ENCODE measurements at places on chromosomes 6 and 20. TPM values are rescaled to one million over a fixed set of nuclear protein-coding genes. Genes with fewer than 3 reads are reported as not detected.
A peak's percentile ranks its signal among the peaks of the same experiment; 100 is the strongest.

Gene TULP1
- total RNA-seq = not detected

Gene OPRM1
- not detected for total RNA-seq

Gene NKAIN4
- 44.0 TPM for total RNA-seq

Gene MTFR2
- total RNA-seq = 6.7 TPM

Gene RPP40
- 9.3 TPM for total RNA-seq

Gene TP53TG5
- total RNA-seq = not detected

Gene MEI4
- total RNA-seq = 0.44 TPM

GRCh38 chr6:159908535-159908934 is 17.7 kb downstream of the MAS1 start:
- DNase-seq = no peak
- H3K4me3 ChIP-seq = no peak overlapping the region
- H3K36me3 ChIP-seq = no peaks in the 10 kb centered on the region
- H3K27ac ChIP-seq = no peak overlapping the region
- H3K27me3 ChIP-seq = peaks cover 32% of the 10 kb centered on the region

- H3K36me3 ChIP-seq = no peaks in the 10 kb centered on the region
- H3K27ac ChIP-seq = no peak overlapping the region
- no peaks in the 10 kb centered on the region for H3K27me3 ChIP-seq
- H3K4me1 ChIP-seq = peaks cover 3% of the 10 kb centered on the region
- no peak overlapping the region for H3K4me3 ChIP-seq
Measured at GRCh38 chr6:91476000-91476399, 889.1 kb upstream of the MAP3K7 start.

DNA sequence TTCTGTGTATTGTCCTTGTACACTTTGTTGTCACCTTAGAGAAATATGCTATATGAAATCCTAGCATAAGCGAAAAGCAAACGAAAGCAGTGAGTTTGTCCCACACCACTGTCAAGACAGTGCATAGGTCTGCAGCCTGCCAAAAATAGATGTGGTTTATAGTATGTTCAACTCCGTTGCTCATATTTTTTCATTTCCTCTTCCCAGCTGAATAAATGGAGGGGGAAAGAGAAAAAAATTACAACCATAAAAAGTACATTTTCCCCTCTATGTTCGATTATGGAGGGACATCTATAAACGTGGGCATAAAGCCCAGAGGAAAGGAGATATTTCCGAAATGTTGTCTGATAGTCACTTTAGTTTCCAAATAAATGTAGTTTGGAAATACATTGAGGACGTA is 25.8 kb downstream of the PRL start:
- no peak overlapping the region for H3K4me3 ChIP-seq
- DNase-seq = no peak
- peaks cover 9% of the 10 kb centered on the region for H3K4me1 ChIP-seq
- H3K27me3 ChIP-seq = no peaks in the 10 kb centered on the region

DNA sequence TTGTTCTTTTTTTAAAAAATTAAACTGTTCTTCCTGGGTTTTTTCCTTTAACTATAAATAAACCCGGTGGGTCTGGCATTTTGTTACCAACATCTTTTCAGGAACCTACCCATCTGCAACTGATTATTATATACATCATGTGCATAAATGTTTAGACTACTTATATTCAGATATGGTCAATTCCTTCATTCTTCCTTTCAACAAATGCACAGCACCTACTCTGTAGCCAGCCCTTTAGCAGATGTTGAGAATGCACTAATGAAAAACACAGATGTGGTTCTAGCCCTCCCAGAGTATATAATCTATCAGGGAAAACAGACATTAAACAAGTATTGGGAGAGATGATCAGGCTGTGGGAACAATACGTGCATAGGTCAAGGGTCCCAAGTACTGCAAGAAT is 237.1 kb downstream of the UST start:
- no peaks in the 10 kb centered on the region for H3K27me3 ChIP-seq
- no peak for DNase-seq
- H3K4me3 ChIP-seq = no peak overlapping the region
- H3K36me3 ChIP-seq = peaks cover 7% of the 10 kb centered on the region

DNA sequence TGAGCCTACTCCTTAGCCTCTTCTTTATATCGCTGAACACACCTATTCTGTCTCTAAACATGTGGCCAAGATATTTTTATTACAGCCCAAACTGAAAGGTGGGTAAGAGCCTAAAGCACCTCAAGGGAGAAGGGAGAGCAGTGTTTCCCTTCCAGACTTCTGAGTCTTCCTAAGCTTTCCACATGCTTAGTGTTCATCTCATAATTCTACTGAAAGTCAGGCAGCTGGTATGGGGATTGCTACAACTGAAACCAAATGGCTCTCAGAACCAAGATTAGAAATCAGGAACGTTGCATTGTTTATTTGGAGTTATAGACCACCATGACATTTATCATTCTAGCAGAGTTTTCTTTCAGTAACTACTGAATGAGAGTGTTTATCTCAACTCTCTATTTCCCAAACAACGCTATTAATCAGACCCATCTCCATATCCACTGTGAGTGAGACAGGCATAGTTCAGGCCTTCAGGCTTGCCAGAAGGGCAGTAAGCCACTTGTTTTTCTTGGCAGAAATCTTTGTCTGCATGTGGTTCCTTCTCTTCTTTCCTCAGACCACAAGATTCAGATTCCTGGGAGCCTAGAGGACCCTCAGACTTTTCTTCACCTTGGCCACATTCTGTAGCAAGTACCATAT is 22.8 kb downstream of the VGLL2 start:
- no peak for DNase-seq
- H3K27ac ChIP-seq = no peak overlapping the region
- no peaks in the 10 kb centered on the region for H3K4me1 ChIP-seq
- H3K36me3 ChIP-seq = no peaks in the 10 kb centered on the region
- no peak overlapping the region for H3K4me3 ChIP-seq

DNA sequence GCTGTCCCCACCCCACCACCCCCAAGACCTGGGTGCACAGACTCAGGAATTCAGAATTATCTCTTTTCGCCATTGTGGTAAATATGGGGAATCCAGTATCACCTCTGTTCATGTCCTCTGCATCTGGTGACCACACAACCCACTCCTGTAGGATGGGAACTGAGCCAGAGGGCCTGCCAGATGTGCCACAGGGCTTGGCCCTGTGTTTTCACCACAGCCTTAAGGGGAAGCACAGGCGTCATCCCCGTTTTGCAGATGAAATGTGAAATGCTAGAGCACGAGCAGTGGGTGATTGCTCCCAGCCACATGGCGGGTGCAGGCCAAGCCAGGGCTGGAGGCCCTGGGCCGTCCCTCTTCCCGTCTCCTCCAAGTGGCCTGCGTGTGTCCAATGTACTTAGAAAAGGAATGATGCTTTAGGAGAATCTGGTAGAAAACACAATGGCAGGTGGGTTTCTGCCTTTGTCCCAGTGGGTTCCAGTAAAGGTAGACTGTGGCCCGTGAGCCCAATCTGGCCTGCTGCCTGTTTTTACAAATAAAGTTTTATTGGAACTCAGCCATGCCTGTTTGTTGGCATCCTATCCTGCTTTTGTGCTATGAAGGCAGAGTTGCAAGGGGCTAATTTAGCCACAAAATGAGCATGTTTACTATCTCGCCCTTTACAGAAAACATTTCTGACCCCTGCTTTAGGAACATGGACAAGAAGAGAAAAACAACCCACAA is 309.2 kb downstream of the CDH4 start:
- H3K27ac ChIP-seq = no peak overlapping the region
- no peaks in the 10 kb centered on the region for H3K27me3 ChIP-seq
- no peak for DNase-seq
- no peak overlapping the region for H3K4me3 ChIP-seq
- no peaks in the 10 kb centered on the region for H3K36me3 ChIP-seq

DNA sequence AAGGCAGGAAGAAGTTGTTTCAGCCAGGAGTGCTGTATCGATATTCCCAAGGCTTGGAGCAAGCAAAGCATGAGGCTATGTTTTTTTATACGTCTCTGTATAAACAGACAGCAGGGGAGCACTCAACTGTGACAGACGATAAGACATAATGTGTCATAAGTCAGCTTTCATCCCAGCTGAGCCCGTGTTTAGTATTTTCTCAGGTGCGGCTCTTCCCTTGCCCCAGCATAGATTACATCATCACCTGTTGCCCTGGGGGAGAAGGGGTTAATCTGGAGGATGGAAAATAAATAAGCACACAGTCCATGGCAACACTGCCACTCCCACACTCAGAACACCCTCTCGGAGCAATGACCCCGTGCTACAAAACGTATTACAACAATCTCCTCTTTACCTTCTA is 22.1 kb upstream of the KCNK5 start:
- H3K27me3 ChIP-seq = no peaks in the 10 kb centered on the region
- H3K4me1 ChIP-seq = peaks cover 3% of the 10 kb centered on the region
- no peak overlapping the region for H3K27ac ChIP-seq
- H3K36me3 ChIP-seq = no peaks in the 10 kb centered on the region
- H3K4me3 ChIP-seq = no peak overlapping the region

- no peak overlapping the region for H3K4me3 ChIP-seq
- no peaks in the 10 kb centered on the region for H3K27me3 ChIP-seq
- H3K36me3 ChIP-seq = peaks cover 9% of the 10 kb centered on the region
- peaks cover 3% of the 10 kb centered on the region for H3K4me1 ChIP-seq
- H3K27ac ChIP-seq = no peak overlapping the region
- DNase-seq = no peak
Measured at GRCh38 chr6:161303628-161304340, 29.9 kb upstream of the AGPAT4 start.

GRCh38 chr6:35427851-35428321 is 24.3 kb upstream of the FANCE start:
- no peak overlapping the region for H3K4me3 ChIP-seq
- DNase-seq = no peak
- H3K27me3 ChIP-seq = no peaks in the 10 kb centered on the region

GRCh38 chr20:3304456-3304855 is 65.5 kb upstream of the SLC4A11 start:
- H3K27ac ChIP-seq = no peak overlapping the region
- H3K36me3 ChIP-seq = peaks cover 9% of the 10 kb centered on the region
- H3K4me3 ChIP-seq = no peak overlapping the region
- H3K27me3 ChIP-seq = no peaks in the 10 kb centered on the region

GRCh38 chr6:82361631-82362030 is 2.0 kb upstream of the TPBG start:
- H3K4me1 ChIP-seq = peaks cover 29% of the 10 kb centered on the region
- H3K4me3 ChIP-seq = peak overlapping the region; percentile 95
- peaks cover 57% of the 10 kb centered on the region for H3K27me3 ChIP-seq
- no peak overlapping the region for H3K27ac ChIP-seq

- DNase-seq = no peak
- no peaks in the 10 kb centered on the region for H3K27me3 ChIP-seq
- no peak overlapping the region for H3K27ac ChIP-seq
- peaks cover 9% of the 10 kb centered on the region for H3K36me3 ChIP-seq
- H3K4me3 ChIP-seq = no peak overlapping the region
Measured at GRCh38 chr6:34343806-34344205, 48.7 kb downstream of the NUDT3 start.

DNA sequence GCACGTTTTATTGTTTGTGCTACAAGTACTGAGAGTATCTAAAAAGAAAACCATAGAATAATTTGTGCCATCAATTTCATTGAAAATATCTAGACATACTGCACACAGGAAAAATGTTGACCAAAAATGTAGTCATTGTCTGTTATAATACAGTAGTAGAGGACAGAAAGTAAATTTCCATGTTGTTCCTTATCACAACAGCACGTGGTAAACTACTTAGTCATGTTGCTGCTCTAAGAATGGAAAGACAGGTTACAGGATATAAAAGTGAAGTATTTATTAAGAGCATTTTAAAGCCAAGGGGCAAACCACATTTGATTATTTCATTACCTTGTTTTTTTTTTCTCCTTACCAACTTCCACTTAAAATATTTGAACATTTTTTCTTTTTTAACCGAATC is 89.0 kb upstream of the CEP85L start:
- H3K4me3 ChIP-seq = no peak overlapping the region
- no peak overlapping the region for H3K27ac ChIP-seq
- DNase-seq = no peak
- H3K4me1 ChIP-seq = no peaks in the 10 kb centered on the region
- H3K27me3 ChIP-seq = no peaks in the 10 kb centered on the region

- H3K4me1 ChIP-seq = no peaks in the 10 kb centered on the region
- no peak overlapping the region for H3K4me3 ChIP-seq
- no peak overlapping the region for H3K27ac ChIP-seq
- H3K27me3 ChIP-seq = no peaks in the 10 kb centered on the region
- peaks cover 6% of the 10 kb centered on the region for H3K36me3 ChIP-seq
- no peak for DNase-seq
Measured at GRCh38 chr6:7921632-7922092, 11.1 kb upstream of the TXNDC5 start.

- no peak for DNase-seq
- no peak overlapping the region for H3K27ac ChIP-seq
- H3K4me3 ChIP-seq = no peak overlapping the region
Measured at GRCh38 chr6:167717455-167717854, 109.3 kb upstream of the AFDN start.

GRCh38 chr20:37194621-37195417 is 15.5 kb upstream of the MROH8 start:
- no peak overlapping the region for H3K4me3 ChIP-seq
- peak overlapping the region; percentile 65 for H3K27ac ChIP-seq
- peaks cover 4% of the 10 kb centered on the region for H3K36me3 ChIP-seq
- no peak for DNase-seq
- H3K27me3 ChIP-seq = no peaks in the 10 kb centered on the region

DNA sequence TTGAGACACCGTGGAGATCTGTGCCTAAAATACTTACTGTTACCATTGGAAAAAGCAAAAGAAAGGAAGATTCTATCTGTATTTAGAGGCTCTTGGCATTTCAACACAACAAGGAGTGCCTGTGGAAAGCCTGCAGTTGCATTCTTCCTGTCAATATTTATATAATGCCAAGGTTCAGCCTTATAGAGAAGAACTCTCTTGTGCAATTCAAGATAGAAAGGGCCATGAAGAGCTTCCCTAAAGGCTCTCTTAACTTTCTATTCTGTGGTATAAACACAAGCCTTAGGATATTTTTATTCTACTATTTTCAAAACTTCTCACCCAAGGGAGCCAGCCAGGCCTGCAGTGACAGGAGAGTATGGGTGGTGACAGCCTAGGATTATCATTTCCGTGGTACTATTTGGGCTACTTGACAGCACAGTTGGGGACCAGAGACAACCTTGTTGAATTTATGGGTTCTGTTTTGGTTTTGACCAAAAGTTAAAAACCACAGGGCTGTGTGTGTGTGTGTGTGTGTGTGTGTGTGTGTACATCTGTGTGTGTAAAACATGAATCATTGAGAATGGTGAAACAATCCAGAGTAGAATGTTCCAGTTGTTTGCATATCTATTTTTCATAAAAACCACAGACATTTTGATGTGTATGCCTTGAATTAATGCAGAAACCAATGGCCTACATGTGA is 700.9 kb upstream of the SLC35B3 start:
- no peak overlapping the region for H3K27ac ChIP-seq
- H3K27me3 ChIP-seq = no peaks in the 10 kb centered on the region

DNA sequence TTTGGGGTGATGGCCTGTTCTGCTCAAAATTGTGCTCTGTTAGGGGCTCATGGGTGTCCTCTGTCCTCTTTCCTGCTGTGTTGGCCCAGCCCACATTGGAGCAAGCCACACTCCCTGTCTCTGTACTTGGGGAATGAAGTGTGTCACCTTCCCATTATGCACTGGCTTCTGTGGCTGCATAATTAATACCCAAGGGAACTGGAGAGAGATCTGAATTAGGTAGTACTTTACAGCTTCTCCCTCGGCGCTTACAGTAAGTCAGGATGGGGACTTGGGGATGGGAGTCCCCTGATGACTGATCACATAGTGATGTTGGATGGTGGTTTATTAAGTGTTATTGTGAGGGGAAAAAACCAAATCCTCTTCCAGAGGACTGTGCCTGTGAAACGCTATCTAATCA is 116.6 kb downstream of the FOXO3 start:
- no peak overlapping the region for H3K27ac ChIP-seq
- H3K27me3 ChIP-seq = no peaks in the 10 kb centered on the region
- H3K4me3 ChIP-seq = no peak overlapping the region
- H3K36me3 ChIP-seq = peaks cover 2% of the 10 kb centered on the region
- no peak for DNase-seq

All from neural crest cell (in vitro differentiated cells).